CD4-positive, CD25-positive, alpha-beta regulatory T cell (primary cell): ENCODE measurements at places on chromosomes 3 and 15. TPM values are rescaled to one million over a fixed set of nuclear protein-coding genes. Genes with fewer than 3 reads are reported as not detected.
A peak's percentile ranks its signal among the peaks of the same experiment; 100 is the strongest.

Gene CFAP91
- total RNA-seq = 0.44 TPM

- H3K36me3 ChIP-seq = peaks cover 8% of the 10 kb centered on the region
- no peaks in the 10 kb centered on the region for H3K4me1 ChIP-seq
- H3K27me3 ChIP-seq = no peaks in the 10 kb centered on the region
- H3K27ac ChIP-seq = no peak overlapping the region
- H3K4me3 ChIP-seq = no peak overlapping the region
- DNase-seq = no peak
These were observed 56.8 kb downstream of the DNAH1 start for GRCh38 chr3:52372822-52373504.

Gene SNX1
- total RNA-seq = 112 TPM

DNA sequence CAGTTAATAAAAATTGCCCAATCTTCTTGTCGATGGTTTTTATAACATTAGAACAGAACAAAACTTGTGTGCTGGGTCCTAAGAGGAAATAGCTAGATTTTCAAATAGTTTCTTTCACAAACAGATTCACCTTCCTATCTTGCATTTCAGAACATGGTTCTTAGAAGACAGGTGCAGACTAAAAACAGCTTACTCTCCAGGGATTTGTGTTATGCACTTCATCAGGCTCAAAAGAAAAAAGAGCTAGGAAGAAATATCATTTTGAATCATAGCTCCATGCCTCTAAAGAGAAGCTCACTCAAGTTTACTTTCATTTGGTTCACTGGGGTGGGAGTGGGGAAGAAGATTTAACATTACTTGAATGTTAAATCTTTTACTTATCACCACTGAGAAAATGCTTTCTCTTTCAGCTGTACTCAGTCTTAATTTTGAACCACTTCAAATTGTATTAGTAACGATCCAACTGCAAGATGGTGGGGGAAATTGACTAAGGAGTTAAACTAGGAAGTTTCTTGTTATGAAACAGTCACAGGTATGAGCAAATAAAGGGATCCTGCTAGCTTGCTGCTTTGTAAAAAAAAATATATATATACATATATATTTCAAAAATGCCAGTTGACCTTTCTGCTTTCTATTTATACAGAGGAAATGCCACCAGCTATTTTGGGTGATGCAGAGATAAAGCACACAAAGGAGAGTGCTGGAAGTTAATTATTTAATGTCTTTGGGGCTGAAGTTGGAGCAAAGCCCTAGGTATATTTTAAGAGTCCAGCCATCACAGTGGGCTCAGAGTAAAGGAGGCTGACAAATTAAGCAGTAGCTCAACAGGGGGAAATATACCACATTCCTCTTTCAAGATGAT, 28.3 kb upstream of the NUDT16 start:
- no peaks in the 10 kb centered on the region for H3K36me3 ChIP-seq
- no peak overlapping the region for H3K27ac ChIP-seq
- H3K4me3 ChIP-seq = no peak overlapping the region

DNA sequence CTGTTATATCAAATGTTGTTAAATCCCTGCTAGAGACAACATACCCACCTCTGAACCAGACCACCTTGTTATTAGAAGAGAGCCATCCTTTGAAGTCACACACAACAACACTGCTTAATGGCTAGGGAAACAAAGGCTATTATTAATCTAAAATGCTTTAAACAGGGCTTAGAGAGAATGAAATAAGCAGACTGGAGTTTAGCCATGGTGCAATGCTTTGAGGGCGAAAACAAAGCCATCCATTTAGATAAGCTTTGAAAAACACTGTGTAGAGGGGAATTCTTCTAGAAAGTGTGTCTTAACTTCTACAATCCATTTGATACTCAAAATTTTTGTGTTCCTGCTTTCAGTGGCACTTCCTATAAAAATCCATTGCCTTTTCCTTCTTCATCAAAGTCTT, 148.6 kb downstream of the IL5RA start:
- no peak overlapping the region for H3K4me3 ChIP-seq
- no peaks in the 10 kb centered on the region for H3K27me3 ChIP-seq
- no peak for DNase-seq
- H3K4me1 ChIP-seq = no peaks in the 10 kb centered on the region

- H3K4me3 ChIP-seq = no peak overlapping the region
- H3K4me1 ChIP-seq = peaks cover 16% of the 10 kb centered on the region
- H3K27ac ChIP-seq = no peak overlapping the region
- H3K27me3 ChIP-seq = no peaks in the 10 kb centered on the region
These were observed 9.9 kb upstream of the RPL29 start for GRCh38 chr3:52005571-52005986.

Gene RUVBL1
- 22.9 TPM for total RNA-seq

Gene PROS1
- total RNA-seq = 0.81 TPM

DNA sequence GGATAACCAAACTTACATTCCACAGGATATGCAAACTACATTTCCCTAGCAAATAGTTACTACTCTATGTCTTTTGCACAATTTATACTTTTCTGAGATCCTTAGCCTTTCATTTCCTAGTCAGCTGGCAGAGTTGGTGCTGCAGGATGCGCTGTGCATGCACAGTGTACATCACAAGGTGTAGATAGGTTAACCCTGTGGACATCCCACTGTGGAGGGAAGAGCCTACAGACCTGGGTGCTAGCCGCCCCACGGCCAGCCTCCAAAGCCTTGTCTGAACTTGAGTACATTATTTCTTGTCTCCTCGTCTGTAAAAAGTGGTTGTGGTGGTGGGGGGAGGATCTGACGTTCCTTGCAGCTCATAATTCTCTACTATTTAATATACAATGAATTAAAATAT, 3.5 kb downstream of the TNFSF10 start:
- no peaks in the 10 kb centered on the region for H3K27me3 ChIP-seq
- peak overlapping the region; percentile 49 for H3K27ac ChIP-seq
- DNase-seq = no peak
- H3K36me3 ChIP-seq = peaks cover 4% of the 10 kb centered on the region
- H3K4me1 ChIP-seq = peaks cover 70% of the 10 kb centered on the region

Gene SGO1
- total RNA-seq = 2.1 TPM

DNA sequence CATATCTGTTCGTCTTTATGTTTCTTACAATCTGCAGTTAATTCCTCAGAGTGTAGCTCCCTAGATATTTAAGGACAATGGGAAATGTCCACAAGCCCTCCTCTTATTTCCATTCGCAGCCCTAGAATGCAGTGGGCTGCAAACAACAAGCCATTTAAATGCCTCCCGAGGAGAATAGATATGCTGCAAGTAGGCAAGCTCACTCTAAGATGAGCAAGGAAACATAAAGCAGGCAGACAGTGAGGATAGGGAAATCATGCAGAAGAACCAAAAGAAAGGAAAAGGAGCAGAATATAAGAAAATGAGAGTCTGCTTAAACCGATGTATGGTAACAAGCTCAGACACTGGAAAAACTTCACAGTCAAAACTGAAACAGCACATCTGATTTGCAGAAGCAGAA, 561.9 kb downstream of the GBE1 start:
- H3K4me1 ChIP-seq = no peaks in the 10 kb centered on the region
- no peaks in the 10 kb centered on the region for H3K27me3 ChIP-seq
- DNase-seq = no peak

DNA sequence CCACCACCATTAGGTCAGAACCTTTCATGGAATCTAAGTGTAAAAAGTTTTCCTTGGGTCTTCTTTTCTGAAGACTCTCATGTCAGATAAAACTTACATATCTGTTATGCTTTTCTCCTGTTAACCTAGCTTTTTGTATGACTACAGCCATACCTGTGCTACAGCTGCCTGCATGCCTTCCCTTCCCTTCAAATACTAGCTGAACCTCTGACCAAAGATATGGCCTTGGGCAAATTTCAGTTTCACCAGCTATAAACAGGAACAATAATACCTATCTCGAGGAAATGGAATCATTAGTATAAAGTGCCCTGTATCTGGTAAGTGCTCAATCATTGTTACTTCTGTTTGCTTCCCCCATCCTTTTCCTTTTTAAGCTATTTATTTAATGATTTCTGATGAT, 25.0 kb downstream of the GLB1 start:
- DNase-seq = no peak
- H3K27me3 ChIP-seq = no peaks in the 10 kb centered on the region
- H3K36me3 ChIP-seq = peaks cover 22% of the 10 kb centered on the region
- H3K27ac ChIP-seq = no peak overlapping the region
- no peak overlapping the region for H3K4me3 ChIP-seq
- H3K4me1 ChIP-seq = peaks cover 16% of the 10 kb centered on the region

DNA sequence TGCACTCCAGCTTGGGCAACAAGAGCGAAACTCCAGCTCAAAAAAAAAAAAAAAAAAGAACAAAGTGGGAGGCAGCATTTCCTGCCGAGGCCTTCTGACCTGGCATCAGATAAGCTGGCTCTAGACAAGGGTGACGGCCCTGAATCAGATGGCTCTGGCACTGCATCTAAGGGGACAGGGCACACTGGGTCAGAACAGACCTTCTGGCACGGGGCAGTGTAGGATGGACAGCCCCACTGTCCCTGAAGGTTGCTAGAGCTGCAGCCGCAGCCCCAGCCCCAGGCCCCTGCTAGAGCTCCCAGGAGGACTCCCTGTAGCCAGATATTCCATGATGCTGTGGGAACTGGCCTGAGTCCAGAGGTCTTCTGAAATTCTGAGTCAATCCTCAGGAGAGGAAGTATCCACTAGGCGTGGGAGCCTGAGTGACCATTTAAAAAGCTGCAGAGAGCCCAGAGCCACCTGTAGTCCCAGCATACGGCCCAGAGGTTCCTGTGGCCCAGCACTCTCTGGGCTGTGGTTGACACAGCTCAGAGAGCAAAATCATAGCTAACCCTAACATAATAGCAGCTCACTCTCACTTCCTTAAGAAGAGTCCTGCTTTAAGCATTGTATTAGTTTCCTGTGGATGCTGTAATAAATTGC, 69.2 kb upstream of the MFGE8 start:
- H3K4me1 ChIP-seq = no peaks in the 10 kb centered on the region
- no peak overlapping the region for H3K4me3 ChIP-seq
- DNase-seq = no peak
- no peak overlapping the region for H3K27ac ChIP-seq

- H3K27me3 ChIP-seq = no peaks in the 10 kb centered on the region
- no peaks in the 10 kb centered on the region for H3K36me3 ChIP-seq
- no peak overlapping the region for H3K27ac ChIP-seq
- no peak overlapping the region for H3K4me3 ChIP-seq
- no peak for DNase-seq
- no peaks in the 10 kb centered on the region for H3K4me1 ChIP-seq
These were observed 158.5 kb upstream of the SMAD3 start for GRCh38 chr15:66906668-66907614.

Gene SLC27A2
- total RNA-seq = 1.2 TPM

DNA sequence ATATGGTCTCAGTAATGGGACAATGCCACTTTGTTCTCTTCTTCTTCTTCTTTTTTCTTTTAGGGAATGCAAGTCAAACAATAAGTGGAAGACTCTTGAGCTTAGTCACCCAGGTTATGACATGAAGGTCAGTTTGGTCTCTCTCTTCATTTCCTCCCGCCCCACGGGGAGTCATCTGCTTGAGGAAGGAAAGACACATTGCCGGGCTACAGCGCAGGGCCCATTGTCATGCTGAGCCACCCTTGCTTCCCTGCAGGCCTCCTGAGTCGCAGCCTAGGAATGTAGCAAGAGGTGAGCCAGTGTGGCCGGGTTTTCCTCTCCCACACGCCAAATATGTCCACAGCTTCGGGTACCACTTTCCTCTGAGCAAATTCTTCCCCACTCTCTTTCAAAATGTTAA, 47.6 kb downstream of the RAP2B start:
- H3K27me3 ChIP-seq = no peaks in the 10 kb centered on the region
- no peak overlapping the region for H3K27ac ChIP-seq
- DNase-seq = no peak
- H3K36me3 ChIP-seq = no peaks in the 10 kb centered on the region

Gene OIP5
- 0.96 TPM for total RNA-seq

DNA sequence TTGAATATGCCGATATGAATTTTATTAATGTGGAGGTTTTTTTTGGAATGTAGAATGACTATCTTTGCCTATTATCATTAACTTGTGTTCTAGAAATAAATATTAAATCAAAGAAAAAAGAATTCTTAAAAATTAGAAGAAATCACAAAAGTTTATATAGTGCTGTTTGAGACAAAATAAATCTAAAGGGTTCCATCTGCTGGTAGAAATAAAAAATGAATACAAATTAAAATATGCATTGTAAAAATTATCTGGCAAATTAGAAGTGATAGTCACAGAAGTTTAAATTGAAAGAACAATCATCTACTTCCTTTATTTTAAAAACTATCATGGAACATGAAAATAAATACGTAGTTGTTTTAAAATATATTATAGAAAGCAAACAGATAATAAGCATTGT, 22.7 kb upstream of the ZBTB20 start:
- no peaks in the 10 kb centered on the region for H3K27me3 ChIP-seq
- H3K27ac ChIP-seq = no peak overlapping the region
- no peaks in the 10 kb centered on the region for H3K36me3 ChIP-seq
- H3K4me1 ChIP-seq = peaks cover 11% of the 10 kb centered on the region
- DNase-seq = no peak
- H3K4me3 ChIP-seq = no peak overlapping the region

DNA sequence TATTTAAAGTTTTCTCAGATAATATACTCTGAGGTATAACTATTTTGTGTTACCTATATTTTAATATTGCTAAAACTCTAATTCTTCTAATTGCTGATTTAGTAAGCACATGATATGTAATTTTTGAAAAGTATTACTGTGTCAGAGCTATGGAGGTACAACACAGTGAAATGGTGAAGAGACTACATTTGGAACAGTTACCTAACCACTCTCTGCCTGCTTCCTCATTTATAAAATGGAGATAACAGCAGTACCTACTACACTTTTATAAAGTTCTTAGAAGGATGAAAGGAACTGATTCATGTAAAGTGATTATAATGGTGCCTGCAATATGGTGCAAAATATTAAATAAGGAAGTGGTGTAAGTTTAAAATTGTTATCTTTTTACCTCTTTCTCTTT, 16.3 kb upstream of the NEK10 start:
- H3K4me1 ChIP-seq = no peaks in the 10 kb centered on the region
- DNase-seq = no peak
- peaks cover 84% of the 10 kb centered on the region for H3K36me3 ChIP-seq
- H3K27me3 ChIP-seq = no peaks in the 10 kb centered on the region

DNA sequence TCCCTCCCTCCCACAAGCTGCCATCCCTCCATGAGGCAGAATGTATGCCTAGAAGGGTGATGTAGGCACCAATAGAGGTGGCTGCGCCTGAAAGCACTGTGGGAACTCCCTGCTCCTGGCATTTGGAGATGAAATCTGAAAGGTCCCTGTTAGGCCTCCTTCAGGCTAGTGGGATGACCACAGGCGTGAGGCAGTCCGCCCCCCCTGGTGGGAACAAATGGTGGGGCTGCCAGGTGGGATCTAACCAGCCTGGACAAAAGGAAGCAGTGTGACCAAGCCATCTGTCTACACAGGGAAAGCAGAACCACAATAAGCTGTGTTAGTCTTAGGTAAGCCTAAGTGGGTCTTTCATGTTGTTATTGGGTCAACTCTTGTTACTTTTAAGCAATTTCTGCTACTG, 25.3 kb downstream of the IL5RA start:
- no peak overlapping the region for H3K4me3 ChIP-seq
- DNase-seq = no peak
- H3K36me3 ChIP-seq = no peaks in the 10 kb centered on the region
- H3K4me1 ChIP-seq = no peaks in the 10 kb centered on the region

GRCh38 chr15:80526556-80527340, 122.6 kb downstream of the ARNT2 start:
- H3K4me3 ChIP-seq = no peak overlapping the region
- H3K4me1 ChIP-seq = no peaks in the 10 kb centered on the region
- H3K36me3 ChIP-seq = no peaks in the 10 kb centered on the region
- no peak overlapping the region for H3K27ac ChIP-seq
- peaks cover 2% of the 10 kb centered on the region for H3K27me3 ChIP-seq
- DNase-seq = no peak
